ENCODE measurements at places on chromosomes 12 and 14.

DNA sequence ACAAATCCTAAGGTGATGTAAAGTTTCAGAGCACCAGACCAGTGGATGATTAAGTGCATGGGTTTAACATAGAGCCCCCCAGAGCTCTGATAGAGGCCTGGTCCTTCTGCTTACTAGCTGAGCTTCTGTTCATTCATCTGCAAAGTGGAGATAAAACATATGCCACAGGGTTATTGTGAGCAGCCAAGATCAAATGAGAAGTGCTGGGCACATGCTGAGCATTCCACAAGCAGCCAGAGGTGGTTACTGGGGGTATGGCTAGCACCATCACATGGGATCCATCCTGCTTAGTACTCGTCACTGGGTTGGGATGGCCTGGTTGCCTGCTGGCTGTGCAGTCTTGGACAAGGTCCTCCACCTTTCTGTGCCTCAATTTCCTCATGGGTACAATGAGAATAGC lies 18.0 kb upstream of the SMUG1 start:
- DNase-seq = no peak

- DNase-seq = peak; percentile 88
Observed at GRCh38 chr12:990661-991349, at the start of gene ERC1. ERC1 (plus strand) TSS chr12:991223; CDS start chr12:1027904, 36,681 bp downstream.

GRCh38 chr12:16421806-16422205 lies 74.4 kb downstream of the MGST1 start:
- no peak for DNase-seq

- no peak for DNase-seq
Observed at GRCh38 chr12:55703901-55704761, 3.6 kb downstream of the ITGA7 start.

- peak; percentile 17 for DNase-seq
Observed at GRCh38 chr12:24679126-24679525, 269.8 kb downstream of the BCAT1 start.

GRCh38 chr12:131564845-131565244 lies 146.0 kb upstream of the SFSWAP start:
- no peak for DNase-seq

GRCh38 chr14:53946404-53947093 lies 10.1 kb downstream of the BMP4 start:
- DNase-seq = no peak

DNA sequence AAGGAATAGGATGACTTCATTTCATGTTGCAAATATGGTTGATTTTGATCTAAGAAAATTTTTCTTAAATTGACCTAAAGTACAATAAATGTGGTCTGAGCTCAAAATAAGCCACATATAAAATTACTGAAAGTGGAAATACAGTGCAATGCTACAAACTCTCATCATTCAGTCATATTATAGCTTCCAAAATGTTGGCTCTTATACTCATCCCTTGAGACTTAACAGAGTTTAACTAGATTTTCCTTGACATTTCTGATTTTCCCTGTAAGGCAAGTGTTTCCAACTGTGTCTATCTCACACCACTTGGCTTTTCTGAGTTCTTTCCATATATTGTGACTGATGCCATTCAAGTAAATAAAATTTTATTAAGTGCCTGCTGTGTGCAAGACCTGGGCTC lies 123.7 kb upstream of the NTF3 start:
- no peak for DNase-seq

DNA sequence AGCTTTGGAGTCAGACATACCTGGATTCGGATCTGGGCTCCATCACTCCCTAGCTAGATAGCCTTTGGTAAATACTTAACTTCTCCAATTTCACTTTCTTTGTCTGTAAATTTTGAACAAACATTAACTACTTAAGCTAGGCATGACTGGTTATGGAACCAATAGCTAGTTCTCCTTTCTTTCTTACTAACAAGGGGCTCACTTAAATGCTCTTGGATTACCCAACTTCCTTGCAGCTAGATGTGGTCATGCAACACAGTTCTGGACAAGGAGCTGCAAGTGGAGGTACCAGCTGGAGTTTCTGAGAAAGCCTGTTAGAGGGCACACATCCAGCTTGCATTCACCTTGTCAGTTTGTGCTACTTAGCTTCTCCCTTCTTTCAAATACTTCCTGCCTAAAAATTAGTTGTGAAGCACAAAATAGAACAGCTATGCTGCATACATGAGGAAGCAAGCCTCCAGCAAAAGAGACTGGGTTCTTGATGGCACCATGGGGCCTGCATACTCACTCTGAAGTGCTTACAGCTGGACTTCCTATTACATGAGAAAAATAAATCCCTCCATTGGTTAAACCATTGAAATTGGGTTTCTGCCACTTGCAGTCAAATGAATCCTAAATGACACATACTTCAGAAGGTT lies 210.1 kb upstream of the EEA1 start:
- DNase-seq = peak; percentile 42

DNA sequence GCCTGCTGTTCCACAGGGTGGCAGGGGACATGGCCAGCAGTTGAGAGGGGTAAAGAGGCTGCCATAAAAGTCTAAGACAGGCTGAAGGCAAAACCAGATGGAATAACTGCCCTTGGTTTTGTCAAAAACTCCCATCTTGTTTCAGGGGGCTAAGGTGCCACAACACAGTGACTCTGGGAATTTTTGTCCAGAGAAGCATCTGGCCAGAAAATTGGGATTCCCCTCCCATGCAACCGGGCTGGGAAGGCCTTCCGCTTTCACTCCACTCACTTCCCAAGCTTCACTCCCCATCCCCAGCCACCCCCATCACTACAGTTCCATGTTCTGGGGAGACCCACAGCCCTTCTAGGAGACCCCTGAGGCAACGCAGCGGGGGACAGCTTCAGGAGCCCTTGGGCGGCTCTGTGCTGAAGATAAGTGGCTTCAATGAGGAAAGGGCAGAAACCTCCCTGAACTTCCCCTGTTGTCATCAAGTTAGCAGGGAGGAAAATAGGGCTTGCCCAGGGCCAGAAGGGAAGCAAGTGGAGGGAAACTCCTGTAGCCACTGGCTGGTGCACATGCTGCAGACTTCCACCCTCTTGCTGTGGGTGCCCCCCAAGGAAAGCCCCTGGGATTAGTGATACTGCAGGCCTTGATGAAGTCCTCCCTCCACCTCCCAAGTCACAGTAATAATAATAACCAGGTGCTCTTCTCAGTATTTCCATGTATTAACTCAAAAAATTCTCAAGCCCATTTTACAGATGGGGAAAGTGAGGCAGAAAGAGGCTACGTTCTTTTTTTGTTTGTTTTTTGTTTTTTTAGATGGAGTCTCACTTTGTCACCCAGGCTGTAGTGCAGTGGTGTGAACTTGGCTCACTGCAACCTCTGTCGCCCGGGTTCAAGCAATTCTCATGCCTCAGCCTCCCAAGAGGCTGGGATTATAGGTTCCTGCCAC lies 6.0 kb downstream of the TMEM229B start:
- DNase-seq = no peak

GRCh38 chr12:26302776-26303175 lies 107.4 kb downstream of the SSPN start:
- DNase-seq = no peak

DNA sequence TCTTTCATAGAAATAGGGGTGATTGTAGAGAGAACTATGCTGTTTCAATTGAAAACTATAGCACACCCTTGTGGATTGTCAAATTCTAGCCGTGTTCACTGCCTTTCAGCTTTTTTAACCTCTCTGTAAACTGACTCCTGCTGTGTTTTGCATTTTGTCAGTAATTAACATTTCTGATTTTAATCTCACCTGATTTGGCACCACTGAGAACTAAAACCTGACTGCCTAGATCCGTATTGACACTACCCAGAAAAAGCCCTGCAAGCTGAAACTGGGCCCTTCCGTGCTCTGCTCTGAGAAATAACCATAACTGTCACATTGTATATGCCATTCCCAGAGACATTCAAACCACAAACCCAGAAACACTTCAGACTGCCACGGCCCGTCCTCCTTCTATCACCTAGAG lies 26.6 kb upstream of the ETV6 start:
- DNase-seq = peak; percentile 49

DNA sequence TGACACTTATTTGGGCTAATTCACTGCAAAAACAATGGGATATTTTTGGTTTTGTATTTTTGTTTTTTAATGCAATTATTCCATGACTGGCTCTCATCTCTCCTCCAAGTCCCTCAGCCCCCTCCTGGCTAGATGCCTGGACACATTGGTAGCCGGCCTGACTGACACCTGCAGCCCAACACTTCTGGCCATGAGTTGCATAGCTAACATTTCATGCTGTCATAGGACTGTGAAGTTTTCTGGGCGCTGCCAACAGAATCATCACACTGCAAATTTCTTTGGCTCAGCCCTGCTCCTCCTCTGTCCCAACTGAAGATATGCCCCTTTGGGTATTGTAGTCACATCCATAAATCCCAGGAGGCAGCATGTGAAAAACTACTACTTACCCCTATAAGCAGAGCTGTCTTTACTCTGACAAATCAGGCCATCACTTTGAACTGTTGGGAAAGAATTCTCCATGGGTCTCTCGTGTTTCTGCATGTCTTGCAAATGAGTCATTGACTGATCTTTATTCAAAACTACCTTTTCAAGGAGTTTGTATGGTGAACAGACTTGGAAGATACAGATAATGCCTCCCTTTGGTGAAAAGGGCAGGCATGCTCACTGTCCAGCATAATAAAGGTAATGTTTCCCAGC lies 126.7 kb upstream of the LGR5 start:
- no peak for DNase-seq

DNA sequence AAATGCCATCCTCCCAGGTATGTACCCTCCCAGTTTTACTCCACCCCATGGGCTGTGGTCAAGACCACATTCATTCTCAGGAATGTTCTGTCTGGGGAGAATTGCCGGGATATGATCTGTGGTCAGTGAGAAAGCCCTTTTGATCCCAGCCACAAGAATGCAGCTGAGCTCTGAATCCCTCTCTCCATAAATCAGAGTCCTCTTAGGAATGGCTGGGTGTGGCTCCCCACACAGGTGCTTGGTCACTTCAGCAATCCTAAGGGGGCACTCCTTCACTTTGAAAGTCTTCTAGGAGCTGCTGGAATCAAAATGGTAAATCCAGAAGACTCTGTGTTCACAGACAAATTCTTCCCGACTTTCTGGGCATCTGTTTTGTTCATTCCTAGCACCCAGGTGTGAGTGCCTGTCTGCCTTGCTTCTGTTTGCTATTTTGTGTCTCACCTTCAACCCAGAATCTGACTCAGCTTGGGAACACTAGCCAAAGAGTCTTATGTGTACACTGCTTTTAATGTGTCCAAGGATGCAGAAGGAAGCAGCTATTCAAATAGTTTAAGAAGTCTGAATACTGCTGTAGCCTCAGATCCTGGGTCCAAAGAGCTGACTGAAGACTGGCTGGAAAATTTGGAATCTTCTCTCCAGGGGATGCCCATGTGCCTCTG lies 144.6 kb upstream of the CDKN3 start:
- no peak for DNase-seq

DNA sequence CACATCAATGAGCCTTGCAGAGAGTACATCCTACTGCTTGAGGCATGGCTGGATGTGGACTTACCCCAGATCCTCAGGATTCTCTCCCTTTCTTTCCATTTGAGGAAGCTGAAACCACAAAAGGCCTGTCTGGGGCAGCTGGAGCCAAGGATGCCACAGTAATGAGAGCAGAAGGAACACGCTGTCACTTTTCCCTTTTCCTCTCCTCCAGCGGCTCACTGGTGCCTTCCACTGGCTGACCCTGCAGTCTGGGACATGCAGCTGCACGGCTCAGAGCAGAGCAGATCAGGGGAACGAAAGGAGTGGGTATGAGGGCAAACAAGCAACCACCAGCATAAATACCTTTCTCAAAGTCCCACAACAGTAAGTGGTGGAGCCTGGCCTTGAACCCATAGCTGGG lies 78.2 kb downstream of the GAS2L3 start:
- no peak for DNase-seq

GRCh38 chr12:121300083-121300819 lies 3.7 kb upstream of the CAMKK2 start:
- DNase-seq = no peak

GRCh38 chr12:42187799-42188198 lies 43.1 kb upstream of the GXYLT1 start:
- DNase-seq = no peak

DNA sequence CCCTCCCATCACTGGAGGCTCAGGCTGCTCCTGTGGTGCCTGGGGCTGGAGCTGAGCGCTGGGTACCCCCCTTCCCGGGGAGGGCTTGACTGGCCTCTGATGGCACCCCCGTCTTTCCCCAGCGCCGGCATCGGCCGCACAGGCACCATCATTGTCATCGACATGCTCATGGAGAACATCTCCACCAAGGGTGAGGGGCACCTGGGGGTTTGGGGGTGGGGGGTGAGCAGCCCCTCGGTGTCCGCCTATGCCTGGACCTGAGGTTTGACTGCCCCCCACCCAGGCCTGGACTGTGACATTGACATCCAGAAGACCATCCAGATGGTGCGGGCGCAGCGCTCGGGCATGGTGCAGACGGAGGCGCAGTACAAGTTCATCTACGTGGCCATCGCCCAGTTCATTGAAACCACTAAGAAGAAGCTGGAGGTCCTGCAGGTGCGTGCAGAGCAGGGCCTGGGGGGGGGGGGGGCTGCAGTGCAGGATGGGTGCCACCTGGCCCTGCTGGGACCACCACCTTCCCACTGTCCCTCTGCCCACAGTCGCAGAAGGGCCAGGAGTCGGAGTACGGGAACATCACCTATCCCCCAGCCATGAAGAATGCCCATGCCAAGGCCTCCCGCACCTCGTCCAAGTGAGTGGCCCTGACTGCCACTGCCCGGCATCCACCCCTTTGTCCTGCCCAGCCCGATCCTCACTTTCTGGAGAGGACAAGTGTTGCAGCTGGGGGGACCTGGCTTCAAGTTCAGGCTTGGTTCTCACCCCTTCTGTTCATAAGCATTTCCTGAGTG lies 8.8 kb downstream of the PTPN6 start:
- no peak for DNase-seq

- DNase-seq = no peak
Observed at GRCh38 chr12:87597114-87597513, 432.1 kb downstream of the C12orf50 start.

- no peak for DNase-seq
Observed at GRCh38 chr12:18472806-18473205, 211.5 kb downstream of the PIK3C2G start.

- DNase-seq = no peak
Observed at GRCh38 chr14:71070169-71070568, 162.9 kb downstream of the PCNX1 start.

DNA sequence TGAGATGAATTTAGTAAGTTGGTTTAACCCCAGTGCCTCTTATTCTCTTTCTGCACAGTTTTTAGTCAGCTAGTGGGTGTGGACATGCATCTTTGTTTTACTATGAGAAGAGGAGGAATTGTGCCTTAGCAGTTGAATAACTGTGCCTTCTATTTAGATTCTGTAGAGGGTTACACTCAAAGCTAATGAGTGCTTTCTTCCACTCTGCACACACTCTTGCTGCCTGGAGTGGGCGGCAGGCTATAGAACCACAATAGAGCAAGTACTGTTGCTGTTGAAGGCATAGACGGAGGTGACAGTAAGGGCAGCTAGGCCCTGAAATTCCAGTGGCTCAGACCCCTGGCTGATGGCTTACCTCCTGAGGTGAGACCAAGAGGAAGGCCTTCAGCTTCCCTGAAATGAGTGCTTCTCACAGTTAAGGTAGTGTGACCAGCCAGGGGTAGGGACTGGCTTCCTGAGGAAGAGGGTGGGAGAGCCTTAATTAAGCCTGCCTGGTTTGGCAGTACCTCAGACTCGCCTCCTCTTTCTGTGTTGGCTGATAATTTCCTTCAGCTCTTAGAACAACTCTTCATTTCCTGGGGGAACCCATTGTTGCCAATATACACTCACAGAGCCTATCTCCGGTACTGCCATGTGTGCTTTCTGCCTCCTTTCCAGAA lies 24.7 kb downstream of the SUSD6 start:
- peak; percentile 68 for DNase-seq

GRCh38 chr12:105384916-105385535 lies 54.5 kb downstream of the C12orf75 start:
- no peak for DNase-seq

Measured in hematopoietic multipotent progenitor cell treated with erythropoietin and hydrocortisone succinate and interleukin-3 and kit ligand, for 6 days (in vitro differentiated cells).